ENCODE measurements at places on chromosomes 7 and 10.

DNA sequence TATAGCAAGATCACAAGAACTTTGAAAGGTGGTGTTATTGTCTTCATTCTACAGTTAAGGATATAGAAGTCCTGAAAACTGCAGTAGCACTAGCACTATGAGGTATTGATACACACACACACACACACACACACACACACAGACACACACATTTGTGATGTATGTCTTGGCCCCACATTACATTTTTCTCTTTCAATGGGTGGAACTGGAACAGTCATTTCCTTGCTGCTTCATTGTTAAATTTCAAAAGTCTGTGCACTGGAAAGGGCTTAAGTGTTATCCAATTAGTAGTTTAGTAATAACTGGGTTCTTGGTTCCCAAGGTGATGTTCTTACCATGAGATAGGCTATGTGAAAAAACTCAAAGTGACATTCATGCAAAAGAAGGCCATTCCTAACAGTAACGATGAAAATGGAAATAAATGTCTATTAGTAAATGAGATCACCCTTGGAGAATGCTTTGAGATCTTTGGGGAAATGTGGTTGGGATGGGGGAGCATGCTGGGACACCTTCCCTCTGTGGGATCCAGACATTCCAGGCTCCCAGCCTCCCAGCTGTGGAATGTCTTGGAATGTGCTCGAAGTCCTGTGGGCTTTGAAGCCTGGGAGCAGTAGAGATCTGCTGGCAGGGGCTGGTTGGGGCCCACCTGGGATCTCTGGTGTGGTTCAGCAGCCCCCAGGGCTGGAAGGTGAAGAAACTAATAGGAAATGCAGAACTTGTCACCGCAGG is 37.4 kb upstream of the CALD1 start:
- DNase-seq: no peak

GRCh38 chr7:43630482-43630881 is 47.6 kb downstream of the STK17A start:
- DNase-seq: no peak

DNA sequence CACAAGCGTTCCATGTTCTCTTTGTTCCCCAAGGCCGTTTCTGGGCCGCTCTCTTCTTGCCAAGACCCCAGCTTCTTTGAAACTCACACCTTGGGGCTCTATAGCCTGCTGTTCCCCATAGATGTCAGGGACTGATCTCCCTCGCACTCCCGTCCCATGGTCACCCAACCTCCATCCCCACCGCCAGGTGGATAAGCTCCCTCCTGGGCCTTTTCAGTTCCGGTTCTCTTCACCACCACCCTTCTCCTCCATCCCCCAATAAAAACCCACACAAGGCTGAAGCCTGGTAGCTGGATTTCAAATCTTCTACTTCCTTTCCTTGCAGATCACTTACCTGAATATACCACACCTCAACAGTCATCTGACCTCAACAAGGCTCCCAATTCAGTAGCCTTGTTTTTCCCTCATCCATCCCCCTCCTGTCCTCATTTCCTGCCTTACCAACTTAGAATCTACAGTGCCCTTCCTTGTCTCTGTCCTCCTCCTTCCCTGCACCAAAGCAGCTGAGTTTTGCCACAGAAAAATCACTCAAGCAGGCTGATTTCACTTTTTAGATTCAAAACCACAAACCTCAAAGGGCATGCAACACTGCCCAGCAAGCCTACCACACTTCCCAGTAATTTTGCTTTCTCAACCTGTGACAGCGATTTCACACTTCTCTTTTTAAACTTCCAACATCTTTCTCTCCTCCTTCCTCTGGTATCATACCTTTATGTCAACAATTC is 7.7 kb downstream of the SLC37A3 start:
- no peak for DNase-seq

DNA sequence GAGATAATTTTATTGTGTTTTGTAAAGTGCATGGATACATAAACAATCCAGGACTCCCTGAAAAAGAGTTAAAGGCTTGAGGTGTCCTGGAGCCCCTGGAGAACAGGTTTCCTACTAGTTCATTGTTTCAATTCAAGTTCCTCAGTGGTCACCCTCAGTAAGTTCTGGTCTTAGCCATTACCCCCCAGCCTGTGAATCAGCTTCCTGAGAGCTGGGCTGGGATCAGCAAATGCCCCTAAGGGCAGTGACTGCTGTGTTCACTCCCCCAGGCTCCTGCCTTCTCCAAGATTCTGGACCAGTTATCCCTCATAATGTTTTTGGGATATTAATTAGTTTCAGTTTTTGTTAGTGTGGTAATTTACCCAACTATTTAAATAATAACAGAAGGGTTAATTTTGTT is 151.6 kb upstream of the PRSS58 start:
- no peak for DNase-seq

- no peak for DNase-seq
These were observed 19.9 kb upstream of the FMC1 start for GRCh38 chr7:139321071-139321745.

- DNase-seq: no peak
These were observed 17.5 kb downstream of the CSGALNACT2 start for GRCh38 chr10:43155741-43156140.

GRCh38 chr7:151416112-151416940 is 6.5 kb upstream of the WDR86 start:
- no peak for DNase-seq

- no peak for DNase-seq
These were observed 43.1 kb upstream of the EN2 start for GRCh38 chr7:155414547-155415492.

DNA sequence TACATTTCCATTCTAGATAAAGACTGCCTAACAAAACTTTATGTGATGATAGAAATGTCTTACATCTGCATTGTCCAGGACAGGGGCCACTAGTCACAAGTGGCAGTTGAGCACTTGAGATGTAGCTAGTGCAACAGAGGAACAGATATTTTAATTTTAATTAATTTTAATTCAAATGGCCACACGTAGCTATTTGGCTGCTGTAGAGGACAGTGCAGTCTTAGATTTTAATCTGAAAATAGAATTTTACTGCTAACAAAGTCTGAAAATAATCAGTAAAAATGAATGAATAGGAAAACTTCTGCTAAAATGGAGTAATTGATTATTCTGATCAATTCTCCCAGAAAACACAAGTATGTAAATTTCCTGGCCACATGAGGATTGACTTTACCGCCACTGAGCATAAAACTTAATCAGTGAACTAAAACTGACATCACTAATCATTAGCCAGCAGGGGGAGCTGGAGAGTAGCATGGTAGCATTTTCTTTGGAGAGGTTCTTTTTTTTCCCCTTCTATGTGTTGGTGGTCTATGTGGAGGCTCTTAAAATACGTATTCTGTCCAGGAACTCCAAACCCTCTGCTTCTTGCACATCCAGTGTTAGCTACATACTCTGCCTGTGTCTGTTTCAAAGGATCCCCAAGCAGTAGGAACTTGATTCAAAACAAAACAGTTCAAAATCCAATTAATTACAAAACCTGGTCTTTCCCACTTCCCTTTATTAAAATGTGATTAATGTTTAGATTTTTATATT is 52.1 kb downstream of the TSPAN12 start:
- DNase-seq: no peak

GRCh38 chr7:128831994-128832879 is 2.0 kb downstream of the FLNC start:
- no peak for DNase-seq

- no peak for DNase-seq
These were observed 51.7 kb downstream of the HABP2 start for GRCh38 chr10:113604572-113604971.

Data from stimulated activated CD8-positive, alpha-beta memory T cell treated with anti-CD3 and anti-CD28 coated beads, Interleukin-7, amount 100 ng/mL, for 1 hour (primary cell).